ENCODE measurements at places on chromosomes 2 and 18.
A peak's percentile ranks its signal among the peaks of the same experiment; 100 is the strongest.

DNA sequence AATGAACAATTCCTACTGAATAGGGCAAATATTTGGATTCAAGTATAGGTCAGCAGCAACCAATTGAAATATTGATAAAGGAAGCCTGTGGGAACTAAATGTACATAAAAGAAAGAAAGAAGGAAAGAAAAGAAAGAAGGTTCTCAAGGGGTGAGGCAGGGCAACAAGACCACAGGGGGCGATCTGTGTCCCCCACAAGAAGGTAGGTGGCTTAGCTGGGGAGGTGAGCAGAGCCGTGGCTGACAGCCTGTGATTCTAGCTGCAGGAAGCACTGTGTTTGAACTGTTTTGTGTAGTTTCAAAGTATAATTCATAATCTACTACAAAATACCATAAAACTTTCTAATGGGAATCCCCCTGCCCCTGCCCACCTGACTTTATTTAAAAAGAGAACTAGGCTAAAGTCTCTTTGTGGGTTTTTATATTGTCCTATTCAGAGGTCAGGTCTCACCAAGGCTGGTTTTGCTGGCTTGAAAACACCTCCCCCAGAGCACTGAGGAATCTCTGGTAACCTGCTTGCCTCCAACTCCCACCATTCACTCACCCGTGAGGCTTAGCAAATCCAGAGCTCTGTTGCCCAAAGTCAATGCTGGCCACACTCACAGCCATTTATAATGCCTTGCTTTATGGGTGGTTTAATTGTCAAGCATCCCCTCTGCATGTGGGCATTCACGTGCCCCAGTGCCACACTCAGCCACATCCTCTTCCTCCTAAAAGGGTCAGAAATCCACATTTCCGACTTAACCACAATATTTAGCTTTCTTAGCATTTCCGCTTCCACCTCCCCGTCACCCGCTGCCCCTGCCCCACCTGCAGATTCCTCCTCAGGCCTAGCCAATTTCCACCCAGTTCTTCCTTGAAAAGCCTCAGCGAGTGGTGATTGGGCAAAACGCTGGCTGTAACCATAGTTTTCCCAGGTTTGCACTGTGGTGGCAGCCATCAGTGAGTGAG is 36.4 kb upstream of the LMAN1 start:
- no peak for DNase-seq

DNA sequence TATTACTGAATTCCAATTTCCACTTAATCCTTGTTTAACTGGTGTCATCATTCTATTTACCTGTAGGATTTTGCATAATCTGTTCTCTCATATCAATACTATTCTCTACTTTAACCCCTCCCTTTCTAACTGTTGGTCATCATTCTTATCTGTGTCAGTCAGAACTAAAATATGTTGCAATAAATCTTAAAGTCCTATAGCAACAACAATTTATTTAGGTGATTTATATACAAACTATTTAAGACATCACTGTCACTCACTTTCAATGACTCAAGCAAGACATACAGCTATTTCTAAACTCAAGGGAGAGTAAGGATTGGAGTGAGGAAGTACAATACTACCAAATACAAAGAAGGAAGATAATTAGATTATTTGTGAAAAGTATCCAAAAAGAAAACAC is 740.4 kb downstream of the DSC3 start:
- no peak for DNase-seq

- DNase-seq, result peak; percentile 38
Observed at GRCh38 chr18:77114415-77115191, 18.0 kb downstream of the MBP start.

- no peak for DNase-seq
Observed at GRCh38 chr2:9905413-9905812, 46.1 kb upstream of the GRHL1 start.

- DNase-seq, result no peak
Observed at GRCh38 chr2:46338674-46339073, 41.5 kb downstream of the EPAS1 start.

GRCh38 chr2:221388891-221389290 is 183.2 kb downstream of the EPHA4 start:
- DNase-seq, result no peak

DNA sequence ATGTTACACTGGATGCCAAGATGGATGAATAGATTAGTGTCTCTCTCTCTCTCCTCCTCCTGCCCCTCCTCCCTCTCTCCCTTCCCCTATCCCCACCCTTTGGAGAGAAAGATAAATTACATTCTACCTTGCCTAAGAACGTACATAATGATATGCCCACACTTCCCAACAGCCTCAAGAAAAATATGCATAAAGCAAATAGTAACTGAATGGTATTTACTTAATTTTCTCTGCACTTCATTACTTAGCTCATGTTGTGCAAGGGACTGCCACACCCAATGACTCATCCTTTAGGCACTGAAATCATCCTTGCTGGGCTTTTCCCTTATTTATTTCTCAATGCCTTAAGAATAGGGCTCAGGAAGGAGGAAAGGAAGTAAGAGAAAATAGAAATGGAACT is 137.3 kb upstream of the PID1 start:
- no peak for DNase-seq

GRCh38 chr2:45705233-45705632 is 53.8 kb downstream of the PRKCE start:
- DNase-seq, result no peak

GRCh38 chr18:67455890-67456501 is 60.5 kb downstream of the DSEL start:
- no peak for DNase-seq

GRCh38 chr2:156430980-156431358 is 5.2 kb upstream of the GPD2 start:
- DNase-seq, result no peak

GRCh38 chr18:26432651-26433424 is 115.5 kb downstream of the KCTD1 start:
- no peak for DNase-seq

DNA sequence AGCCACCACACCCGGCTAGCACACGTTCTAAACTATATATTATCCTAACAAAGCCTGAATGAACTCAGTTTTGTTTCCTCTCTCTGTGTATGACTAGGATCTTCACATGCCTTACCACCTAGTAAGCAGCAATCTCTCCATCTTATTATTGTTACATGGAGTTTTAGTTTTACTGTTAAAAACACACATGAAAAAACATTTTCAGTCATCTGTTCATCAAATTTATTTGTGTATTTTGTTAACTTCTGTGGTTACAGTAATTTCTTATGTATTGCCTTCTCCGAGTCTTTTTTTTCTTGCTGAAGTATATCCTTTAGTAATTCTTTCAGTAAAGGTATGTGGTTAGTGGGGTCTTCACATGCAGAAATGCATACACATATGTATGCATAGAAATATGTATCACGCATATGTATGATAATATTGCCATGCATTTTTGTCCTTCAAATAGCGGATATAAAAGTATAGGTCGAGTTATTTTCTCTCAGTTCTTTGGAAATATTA is 31.4 kb downstream of the ANO7 start:
- DNase-seq, result no peak

GRCh38 chr2:241741016-241741415 is 6.6 kb downstream of the D2HGDH start:
- DNase-seq, result peak; percentile 46

GRCh38 chr18:44846450-44846849 is 165.8 kb downstream of the SETBP1 start:
- no peak for DNase-seq

GRCh38 chr18:5975111-5976002 is 80.0 kb upstream of the TMEM200C start:
- no peak for DNase-seq

DNA sequence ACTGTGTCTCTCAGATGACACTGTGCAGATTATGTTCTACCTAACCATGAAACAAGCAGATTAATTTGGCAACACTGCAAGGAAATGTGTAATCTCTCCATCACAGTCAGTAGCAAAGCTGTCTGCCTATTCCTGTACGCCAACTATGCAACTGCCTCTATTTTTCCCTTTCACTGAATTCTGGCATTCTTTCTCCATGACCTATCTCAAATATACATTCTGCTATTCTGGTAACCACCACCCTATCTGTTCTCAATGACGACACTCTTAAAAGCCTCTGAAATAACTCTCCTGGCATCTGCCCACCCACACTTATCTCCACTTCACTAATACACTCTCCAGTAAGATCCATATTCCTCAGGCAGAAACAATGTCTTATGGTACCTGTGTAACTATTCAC is 78.7 kb downstream of the ABCA12 start:
- DNase-seq, result no peak

GRCh38 chr2:218805627-218806026 is 23.7 kb downstream of the CYP27A1 start:
- no peak for DNase-seq

DNA sequence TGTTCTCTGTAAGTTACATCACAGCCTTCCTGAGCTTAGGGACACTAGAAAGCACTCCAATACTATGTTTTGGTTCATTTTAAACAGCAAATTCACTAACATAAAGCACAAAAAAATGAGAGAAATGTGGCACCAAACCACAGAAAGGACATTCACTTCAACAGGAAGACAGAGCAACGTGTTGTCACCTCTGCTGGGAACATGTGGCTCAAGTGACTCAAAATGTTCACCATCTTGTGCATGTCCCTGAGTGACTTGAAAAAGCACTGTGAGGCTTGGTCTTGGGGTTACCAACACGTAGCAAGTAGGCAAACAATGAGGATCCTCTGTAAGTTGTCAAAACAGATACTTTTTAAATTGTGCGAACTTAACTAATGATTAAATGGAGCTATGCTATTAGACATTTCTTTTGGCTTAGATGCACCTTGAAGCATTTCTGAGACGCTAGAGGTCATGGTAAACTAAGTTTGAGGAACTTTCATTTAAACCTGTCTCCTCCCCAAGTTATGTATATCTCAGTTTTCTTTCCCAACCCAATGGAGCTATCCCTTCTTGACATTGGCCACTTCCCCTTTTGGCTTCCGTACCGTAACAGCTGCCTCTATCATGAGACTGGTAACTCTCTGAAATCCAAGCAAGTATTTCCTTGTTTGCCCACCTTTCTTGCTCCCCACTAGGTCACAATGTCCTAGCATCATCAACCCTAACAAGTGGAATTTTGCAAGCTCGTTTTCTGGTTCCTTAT is 14.0 kb upstream of the ST6GAL2 start:
- DNase-seq, result no peak

- no peak for DNase-seq
Observed at GRCh38 chr18:55280503-55280902, 307.5 kb downstream of the TCF4 start.

- no peak for DNase-seq
Observed at GRCh38 chr18:62457877-62458276, 64.9 kb upstream of the ZCCHC2 start.

DNA sequence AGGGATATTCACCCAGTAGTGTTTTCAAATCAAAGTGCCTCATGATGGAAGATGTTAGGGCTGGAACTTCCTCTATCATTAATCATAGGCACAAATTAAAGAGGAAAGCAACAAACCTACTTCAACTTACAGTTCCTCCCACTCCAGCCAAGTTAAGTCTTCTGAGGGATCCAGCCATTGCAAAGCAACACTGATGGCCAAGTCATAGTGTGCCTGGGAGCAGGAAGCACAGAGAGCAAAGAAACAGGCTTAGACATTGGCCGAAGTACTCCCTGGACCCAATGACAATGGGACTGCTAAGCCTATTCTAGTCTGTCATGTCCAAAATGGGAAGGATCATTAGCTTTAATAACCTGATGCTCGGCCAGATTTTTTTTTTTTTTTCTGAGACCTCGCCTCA is 7.0 kb downstream of the C2orf80 start:
- no peak for DNase-seq

GRCh38 chr18:11115276-11115675 is 34.1 kb downstream of the PIEZO2 start:
- DNase-seq, result no peak

DNA sequence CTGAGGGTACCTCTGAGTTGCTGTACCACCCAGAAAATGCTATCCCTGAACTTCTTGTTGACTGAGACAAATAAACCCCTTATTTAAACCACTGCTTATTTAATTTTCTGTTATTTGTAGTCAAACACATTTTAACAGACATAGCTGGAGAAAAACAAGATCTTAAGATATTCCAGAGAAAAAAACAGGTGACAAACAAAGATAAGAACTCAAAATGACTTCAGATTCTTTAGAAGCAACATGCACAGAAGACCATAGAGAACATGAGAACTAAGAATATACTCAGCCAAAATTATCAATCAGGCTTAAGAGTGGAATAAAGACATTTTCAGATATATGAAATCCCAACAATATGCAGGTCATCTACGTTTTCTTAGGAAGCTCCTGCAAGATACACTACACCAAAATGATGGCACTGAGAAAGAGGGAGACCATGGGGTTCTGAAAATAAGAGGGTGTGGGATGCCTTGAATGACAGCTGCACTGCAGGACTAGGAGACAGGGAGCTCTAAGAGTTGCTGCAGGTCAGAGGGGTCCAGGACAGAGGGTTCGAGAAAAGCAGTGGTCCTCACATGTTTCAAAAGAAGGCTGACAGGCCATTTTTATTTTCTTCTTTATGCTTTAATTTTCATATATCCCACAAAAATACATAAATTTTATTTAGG is 38.4 kb downstream of the ADAM17 start:
- no peak for DNase-seq

DNA sequence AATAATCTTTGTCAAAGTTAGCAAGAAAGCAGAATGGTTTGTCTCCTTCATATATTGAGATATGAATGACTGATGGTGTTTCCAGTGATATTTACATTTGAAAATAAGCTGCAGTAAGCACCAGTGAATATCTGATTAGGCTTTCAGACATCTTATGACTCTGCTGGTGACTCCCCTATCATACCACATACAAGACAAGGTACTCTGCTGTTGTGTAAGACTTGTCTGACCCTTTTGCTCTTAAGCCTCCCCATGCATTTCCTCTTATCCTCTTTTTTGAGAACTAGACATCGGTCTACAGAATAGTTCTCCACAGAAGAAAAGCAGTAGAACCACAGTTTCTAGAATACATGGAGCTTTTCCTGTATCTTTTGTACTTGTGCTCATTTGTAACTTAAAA is 9.3 kb downstream of the POLI start:
- DNase-seq, result no peak

- DNase-seq, result no peak
Observed at GRCh38 chr2:41735476-41735875, 312.3 kb upstream of the PKDCC start.

GRCh38 chr2:218202266-218202665 is 14.7 kb upstream of the ARPC2 start:
- no peak for DNase-seq

- DNase-seq, result no peak
Observed at GRCh38 chr2:202721621-202722020, 86.9 kb downstream of the FAM117B start.

GRCh38 chr2:168135121-168135520 is 112.3 kb downstream of the STK39 start:
- DNase-seq, result no peak

GRCh38 chr2:222424729-222425671 is 657 bp downstream of the SGPP2 start:
- peak; percentile 54 for DNase-seq

DNA sequence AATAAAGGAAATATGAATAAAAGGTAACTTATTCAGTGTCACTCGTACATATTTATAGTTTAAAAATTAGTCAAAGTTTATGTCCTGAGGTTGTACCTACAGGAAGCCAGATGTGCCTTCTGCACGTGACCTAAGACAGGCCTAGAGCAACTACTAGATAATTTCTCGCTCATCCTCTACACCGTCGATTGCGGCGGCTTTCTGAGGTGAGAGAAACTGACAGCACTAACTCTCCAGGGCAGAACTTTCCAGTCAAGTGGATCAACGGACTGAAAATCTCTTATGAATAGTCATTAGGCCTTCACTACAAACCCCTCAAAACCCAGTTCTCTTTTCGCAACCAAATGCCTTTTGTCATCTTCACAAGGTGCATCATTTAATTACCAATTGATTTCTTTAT is 54.2 kb downstream of the ZEB2 start:
- DNase-seq, result no peak

GRCh38 chr18:9416563-9417072 is 58.7 kb upstream of the RALBP1 start:
- no peak for DNase-seq
